ENCODE measurements at places on chromosomes 16 and 17.

DNA sequence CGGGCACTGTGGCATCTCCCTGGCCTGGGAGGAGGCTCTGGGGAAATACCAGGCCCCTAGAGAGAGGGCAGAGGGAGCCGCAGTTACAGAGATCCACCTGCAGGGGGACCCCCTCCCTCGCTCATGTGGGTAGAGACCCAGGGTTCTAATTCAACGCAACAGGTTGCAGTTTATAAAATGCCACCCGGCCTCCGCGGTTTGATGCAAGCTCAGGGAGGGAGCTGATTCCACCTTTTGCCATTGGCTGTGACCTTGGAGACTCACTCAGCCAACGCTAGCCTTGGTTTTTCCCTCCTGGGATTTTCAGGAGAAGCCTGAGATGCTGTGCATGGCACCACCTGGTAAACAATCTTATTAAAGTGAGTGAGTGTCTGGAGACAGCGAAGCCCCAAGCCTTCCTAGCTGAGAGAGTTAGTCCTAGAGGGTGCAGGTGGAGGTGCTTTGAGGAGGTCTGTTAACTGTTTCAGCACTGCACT is 12.1 kb downstream of the TTLL6 start:
- no peak for DNase-seq

DNA sequence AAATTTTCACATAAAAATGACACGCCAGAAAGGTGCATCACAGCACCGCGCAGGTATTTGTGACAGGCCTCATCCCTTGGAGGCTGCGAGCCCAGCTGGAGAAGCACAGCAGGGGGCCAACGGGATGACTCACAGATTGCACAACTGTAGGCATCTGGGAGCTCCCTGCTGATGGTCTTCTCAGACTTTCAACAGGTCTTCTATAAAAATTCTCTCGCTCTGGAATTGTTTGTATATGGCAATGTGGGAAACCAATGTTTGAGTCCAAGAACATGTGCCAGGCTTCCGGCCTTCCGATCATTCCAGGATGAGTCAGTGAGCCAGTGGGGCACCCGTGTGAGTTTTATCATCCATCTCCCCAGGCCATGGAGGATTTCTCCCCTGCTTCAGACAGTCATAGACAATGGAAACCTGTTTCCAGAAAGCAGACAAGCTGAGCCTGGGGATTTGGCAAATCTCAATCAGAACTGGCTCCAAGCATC is 24.1 kb upstream of the ADORA2B start:
- DNase-seq, result peak; percentile 72

DNA sequence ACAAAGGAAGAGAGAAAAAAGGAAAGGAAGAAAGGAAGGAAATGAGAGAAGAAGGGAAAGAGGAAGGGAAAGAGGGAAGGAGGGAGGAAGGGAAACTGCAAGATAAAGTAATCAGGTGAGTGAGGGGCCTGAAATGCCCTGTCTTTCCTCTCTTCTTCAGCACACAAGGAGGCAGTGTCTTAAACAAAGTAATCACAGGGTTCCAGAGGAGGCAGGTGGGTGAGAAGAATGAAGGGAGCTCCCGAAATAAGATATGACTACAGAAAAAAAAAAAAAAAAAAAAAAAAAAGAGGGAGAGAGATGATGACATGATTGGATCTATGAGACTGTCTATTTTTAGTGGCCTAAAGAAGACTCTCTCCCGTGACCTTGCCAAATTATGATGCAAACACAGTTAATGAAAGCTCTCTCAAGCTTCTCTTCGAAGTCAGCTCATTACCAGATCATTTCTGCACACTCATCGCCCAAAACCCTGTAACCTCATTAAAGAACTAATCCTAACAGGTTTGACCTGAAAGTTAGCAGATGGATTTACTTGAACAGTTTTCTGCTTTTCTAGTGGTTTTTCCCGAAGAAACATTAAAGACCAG is 53.6 kb downstream of the CDH11 start:
- no peak for DNase-seq

- DNase-seq, result no peak
Observed at GRCh38 chr17:81285179-81285878, 9.8 kb downstream of the SLC38A10 start.

DNA sequence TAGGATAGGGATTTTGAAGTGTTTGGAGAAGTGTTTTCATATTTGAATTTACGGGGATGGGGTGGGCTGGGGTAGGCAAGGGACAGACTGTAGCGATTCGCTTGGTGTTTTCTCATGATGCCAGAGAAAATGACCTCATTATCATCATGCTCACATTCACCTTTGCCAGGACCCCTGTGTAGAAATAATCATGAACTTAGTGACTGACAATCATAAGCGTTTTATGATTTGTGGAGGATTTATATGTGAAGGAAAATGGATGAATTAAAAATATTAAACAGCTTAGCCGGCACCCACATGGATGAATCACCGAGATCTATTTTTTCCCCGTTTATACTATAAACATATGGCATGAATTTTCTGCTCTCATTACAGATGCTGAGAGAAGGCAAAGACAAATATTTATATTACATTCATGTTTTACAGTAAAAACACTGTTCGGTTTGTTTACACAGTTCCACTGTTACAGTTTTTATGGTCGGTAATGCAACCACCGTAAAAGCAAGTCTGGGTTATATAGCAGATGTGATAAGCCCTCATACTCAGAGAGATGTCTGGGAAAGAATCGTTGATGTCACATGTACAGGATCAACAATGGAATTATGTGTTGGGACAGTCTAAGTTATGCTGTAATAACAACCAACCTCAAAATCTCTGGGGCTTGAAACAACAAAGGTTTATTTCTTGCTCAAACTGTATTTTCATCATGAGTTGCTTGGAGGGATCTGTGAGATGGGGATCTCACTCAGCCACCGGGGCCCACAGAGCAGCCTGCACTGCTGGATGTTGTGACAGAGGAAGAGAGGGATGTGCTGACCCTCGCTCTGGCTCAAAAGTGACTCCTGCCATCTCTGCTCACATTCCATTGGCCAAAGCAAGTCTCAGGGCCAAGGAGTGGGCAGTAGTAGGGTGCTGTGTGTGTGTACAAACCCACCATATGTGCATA is 85.1 kb downstream of the WWOX start:
- DNase-seq, result peak; percentile 1

GRCh38 chr17:38588788-38589174 is 17.0 kb downstream of the SRCIN1 start:
- DNase-seq, result no peak

All from non-pigmented ciliary epithelial cell (primary cell).